ENCODE measurements at places on chromosomes 3 and 15. TPM values are rescaled to one million over a fixed set of nuclear protein-coding genes. Genes with fewer than 3 reads are reported as not detected.

Gene EPHA3
- polyA plus RNA-seq, result 2.3 TPM

Gene TUBGCP5
- 14.4 TPM for polyA plus RNA-seq

Gene LIPC
- polyA plus RNA-seq, result 0.31 TPM

Gene GATM
- 116 TPM for polyA plus RNA-seq

Gene ENTPD3
- 0.46 TPM for polyA plus RNA-seq

Gene CFAP92
- polyA plus RNA-seq, result 3.8 TPM

Gene FAM98B
- polyA plus RNA-seq, result 35.3 TPM

Gene WWTR1
- polyA plus RNA-seq, result 87.4 TPM

Gene SAMMSON
- 0.38 TPM for polyA plus RNA-seq

GRCh38 chr15:91196768-91197167 lies 96.7 kb downstream of the SV2B start:
- no peak overlapping the region for H3K27ac ChIP-seq
- no peaks in the 10 kb centered on the region for H3K27me3 ChIP-seq
- DNase-seq, result no peak

- H3K4me1 ChIP-seq, result peaks cover 2% of the 10 kb centered on the region
- no peaks in the 10 kb centered on the region for H3K36me3 ChIP-seq
- DNase-seq, result no peak
- H3K27ac ChIP-seq, result no peak overlapping the region
Measured at GRCh38 chr15:80890341-80891005, 99.1 kb downstream of the MESD start.

DNA sequence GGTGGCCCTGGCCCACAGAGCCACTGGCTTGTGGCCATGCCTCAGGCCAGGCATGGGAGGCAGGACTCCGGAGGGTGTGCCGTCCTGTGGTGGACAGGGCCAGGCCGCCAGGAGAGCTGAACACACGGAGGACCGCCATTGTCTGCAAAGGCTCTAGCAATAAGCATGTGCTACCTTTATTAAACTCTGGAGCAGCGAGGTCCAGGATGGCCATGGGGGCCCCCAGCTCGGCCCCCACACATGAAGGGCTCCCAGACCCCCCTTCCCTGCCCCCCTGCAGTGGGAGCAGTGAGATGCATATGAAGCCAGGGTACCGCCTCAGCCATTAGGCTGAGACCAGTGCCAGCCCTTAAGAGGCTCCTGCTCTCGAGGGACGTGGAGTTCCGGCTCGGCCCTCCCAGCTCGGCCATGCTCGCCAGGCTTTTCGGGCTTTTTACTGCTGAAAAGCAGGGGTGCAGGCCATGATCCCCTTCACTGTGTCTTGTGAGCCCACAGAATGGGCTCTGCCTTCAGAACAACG lies 2.7 kb downstream of the AMIGO3 start:
- H3K4me1 ChIP-seq, result peaks cover 9% of the 10 kb centered on the region
- H3K27ac ChIP-seq, result no peak overlapping the region
- H3K4me3 ChIP-seq, result no peak overlapping the region
- no peaks in the 10 kb centered on the region for H3K27me3 ChIP-seq

DNA sequence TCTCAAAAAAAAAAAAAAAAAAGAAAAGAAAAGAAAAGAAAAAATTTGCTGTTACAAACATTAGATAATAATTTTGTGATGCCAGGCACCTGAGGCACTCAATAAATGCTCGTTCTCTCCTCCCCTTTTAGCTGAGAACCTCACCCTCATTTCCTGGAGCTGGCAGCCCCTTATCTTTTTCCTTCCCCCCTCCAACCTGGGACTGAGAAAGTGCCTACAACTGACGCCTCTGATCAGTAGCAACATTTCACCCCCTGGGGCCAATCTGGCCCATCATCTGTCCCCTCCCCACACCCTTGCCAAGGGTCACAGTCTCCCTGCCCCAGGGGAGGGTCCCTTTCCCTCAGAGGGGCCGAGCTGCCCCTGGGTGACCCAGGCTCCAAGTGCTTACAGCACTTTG lies 12.6 kb upstream of the RNU6-1 start:
- no peak for DNase-seq
- H3K4me1 ChIP-seq, result no peaks in the 10 kb centered on the region
- H3K36me3 ChIP-seq, result no peaks in the 10 kb centered on the region
- H3K4me3 ChIP-seq, result no peak overlapping the region

DNA sequence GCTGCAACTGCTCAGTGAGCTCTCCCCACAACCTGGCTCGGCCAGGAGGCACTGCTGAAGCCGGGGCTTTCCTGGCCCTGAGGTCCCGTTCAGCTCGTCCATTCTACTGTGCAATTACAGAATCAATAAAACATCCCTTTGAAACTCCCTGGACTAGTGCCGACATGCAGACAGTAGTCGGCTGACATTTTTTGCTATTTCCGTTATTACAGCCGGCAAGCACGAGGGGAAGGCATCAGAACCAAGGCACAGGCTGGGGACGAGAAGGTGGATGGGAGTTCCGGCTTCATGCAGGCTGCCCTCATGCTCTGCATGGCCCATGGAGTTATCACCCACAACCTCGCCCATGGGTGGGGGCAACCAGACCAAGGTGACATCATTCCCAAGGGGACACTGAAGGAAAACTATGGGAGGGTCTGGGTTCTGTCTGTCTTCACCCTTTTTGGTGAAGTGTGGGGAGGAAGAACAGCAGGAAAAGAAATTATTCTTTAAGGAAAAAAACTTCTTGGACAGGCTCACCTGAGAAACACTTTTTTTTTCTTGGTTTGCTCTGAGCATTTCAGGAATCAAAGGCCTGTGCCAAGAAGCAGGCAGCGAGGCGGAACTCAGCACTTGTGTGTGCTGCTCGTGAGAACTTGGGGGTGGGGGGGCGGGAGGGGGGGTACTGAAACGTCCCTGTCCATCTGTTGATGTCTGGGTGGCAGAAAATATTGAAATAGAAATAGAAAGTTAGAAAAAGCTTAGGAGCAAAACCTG lies 154.5 kb downstream of the FOXP1 start:
- H3K4me1 ChIP-seq, result peaks cover 12% of the 10 kb centered on the region
- H3K27me3 ChIP-seq, result no peaks in the 10 kb centered on the region
- no peak overlapping the region for H3K4me3 ChIP-seq
- peak; percentile 19 for DNase-seq

GRCh38 chr3:72791161-72791560 lies 57.1 kb downstream of the SHQ1 start:
- H3K4me1 ChIP-seq, result no peaks in the 10 kb centered on the region
- DNase-seq, result no peak
- H3K36me3 ChIP-seq, result no peaks in the 10 kb centered on the region
- H3K4me3 ChIP-seq, result no peak overlapping the region

DNA sequence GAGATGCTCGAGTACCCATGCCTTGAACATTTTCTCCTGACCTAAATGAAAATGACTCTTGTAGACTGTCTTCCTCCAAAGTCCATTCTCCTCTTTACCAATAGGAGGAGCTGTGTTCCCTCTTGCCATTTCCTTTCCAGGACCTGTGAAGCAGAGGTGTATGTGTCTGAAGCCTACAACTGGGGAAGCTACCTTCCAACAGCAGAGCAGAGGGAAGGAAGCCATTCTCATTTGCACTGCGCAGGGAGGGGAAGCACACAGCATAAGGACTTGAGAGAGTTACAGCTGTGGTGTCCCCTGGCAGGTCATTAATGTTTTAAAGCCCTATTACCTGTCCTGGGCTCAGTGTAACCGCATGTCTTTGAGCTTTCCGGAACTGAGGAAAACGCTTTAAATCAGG lies 38.7 kb downstream of the HSPBAP1 start:
- H3K36me3 ChIP-seq, result no peaks in the 10 kb centered on the region
- peaks cover 2% of the 10 kb centered on the region for H3K4me1 ChIP-seq
- H3K27ac ChIP-seq, result no peak overlapping the region
- H3K27me3 ChIP-seq, result no peaks in the 10 kb centered on the region

GRCh38 chr3:45774581-45775521 lies 21.5 kb downstream of the SLC6A20 start:
- DNase-seq, result no peak
- H3K36me3 ChIP-seq, result no peaks in the 10 kb centered on the region
- H3K27ac ChIP-seq, result no peak overlapping the region
- H3K4me3 ChIP-seq, result no peak overlapping the region

DNA sequence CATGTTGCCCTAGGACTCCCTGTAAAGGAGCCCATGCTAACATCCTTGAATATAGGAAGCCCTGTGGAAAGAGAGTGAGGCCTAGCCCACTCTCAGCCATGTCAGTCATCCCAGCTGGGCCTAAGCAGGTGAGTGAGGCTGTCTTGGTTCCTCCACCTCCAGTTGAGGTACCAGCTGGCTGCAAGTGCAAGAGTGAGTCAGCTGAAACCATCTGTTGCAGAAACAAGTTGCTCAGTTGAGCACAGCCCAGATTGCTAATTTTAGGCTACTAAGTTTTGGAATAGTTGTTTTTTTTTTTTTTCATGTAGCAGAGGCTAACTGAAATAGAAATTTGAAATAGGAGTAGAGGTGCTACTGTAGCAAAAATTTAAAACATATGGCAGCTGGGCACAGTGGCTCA lies 43.7 kb upstream of the ADPGK start:
- no peak overlapping the region for H3K4me3 ChIP-seq
- H3K4me1 ChIP-seq, result no peaks in the 10 kb centered on the region
- no peaks in the 10 kb centered on the region for H3K36me3 ChIP-seq
- DNase-seq, result no peak
- H3K27me3 ChIP-seq, result no peaks in the 10 kb centered on the region

DNA sequence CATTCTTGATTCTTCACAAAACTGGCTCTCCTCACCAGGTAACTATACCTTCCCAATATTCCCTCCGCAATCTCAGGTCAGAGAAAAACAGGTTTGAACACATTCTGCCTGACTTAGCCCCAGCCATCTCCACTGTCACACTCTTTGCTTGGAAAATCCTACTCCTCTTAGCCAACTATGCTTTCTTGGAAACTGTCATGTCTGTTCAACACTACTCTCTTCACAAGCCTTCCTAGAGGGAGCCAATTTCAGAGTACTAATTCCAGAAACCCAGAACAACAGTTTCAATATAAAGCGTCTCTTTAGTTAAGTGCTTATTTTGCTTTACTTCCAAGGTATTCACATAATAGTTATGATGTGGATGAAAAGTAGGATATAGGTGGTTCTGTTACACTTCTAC lies 21.7 kb downstream of the MTMR10 start:
- no peak for DNase-seq
- no peaks in the 10 kb centered on the region for H3K27me3 ChIP-seq
- H3K27ac ChIP-seq, result no peak overlapping the region
- H3K4me3 ChIP-seq, result no peak overlapping the region
- no peaks in the 10 kb centered on the region for H3K4me1 ChIP-seq

DNA sequence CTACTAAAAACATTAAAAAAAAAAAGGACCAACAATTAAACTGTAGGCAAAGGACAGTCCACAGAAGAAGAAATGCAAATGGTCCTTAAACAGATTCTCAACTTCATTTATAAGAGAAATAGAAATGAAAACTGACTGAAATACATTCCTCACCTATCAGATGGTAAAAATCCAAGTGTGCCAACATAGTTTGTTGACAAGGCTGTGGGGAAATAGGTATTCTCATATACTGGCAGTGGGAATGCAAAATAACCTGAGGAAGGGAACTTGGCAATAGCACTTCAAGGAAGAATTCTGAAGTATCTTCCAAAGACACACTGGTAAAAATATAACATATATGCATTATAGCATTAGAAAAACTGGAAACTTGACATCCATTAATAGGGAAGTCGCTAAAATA lies 53.8 kb downstream of the SLC24A1 start:
- DNase-seq, result no peak
- H3K36me3 ChIP-seq, result no peaks in the 10 kb centered on the region
- H3K4me1 ChIP-seq, result no peaks in the 10 kb centered on the region
- H3K27me3 ChIP-seq, result no peaks in the 10 kb centered on the region

DNA sequence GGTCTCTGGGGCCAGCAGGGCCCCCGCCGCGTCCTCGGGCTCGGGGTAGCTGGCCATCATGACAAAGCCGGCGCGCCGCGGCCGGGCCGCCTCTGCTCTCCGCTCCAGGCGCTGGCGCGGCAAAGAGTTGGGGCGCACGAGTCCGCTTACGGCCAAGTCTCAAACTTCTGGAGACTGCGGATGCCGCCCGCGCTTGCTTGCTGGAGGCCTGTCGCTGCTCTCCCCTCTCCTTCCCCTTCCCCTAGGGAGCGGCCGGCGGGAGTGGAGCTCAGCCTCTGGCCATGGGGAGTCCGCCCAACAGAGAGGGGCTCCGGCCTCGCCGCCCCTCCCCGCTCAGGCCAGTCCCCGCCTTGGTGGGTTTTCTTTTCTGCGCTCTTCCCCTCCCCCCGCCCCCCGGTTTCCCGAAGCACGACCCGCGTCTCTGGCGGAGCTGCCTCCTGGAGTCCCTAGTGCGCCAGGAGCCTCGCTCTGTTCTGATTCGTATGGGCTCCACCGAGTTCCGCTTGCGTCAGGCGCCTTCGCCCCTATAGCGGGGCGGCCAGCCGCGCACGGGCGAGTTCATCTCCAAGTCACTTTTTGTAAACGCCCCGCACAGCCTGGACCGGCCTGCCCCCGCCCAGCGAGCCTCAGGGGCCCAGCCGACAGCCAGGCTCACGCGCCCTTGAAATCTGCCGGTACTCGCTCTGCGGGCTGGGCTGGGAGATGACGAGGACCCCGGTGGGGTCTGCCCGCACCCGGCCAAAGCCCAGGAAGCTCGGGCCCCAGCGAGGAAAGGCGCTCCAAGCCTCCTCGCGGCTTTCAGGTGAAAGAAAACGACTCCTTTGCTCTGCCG lies at the start of the genes FOXL2 and FOXL2NB:
TSS of gene FOXL2 (minus strand) at position 475 of the 832 bp plus-strand sequence. CDS start at position 60, 415 bp downstream.
TSS of gene FOXL2NB (plus strand) at position 555 of the 832 bp plus-strand sequence. CDS start at position 703, 148 bp downstream.
- no peaks in the 10 kb centered on the region for H3K27me3 ChIP-seq
- no peaks in the 10 kb centered on the region for H3K36me3 ChIP-seq
- peak within 1 kb of the TSS; percentile 75 for H3K4me3 ChIP-seq
- peak; percentile 96 for DNase-seq
- peak within 1 kb of the TSS; percentile 94 for H3K27ac ChIP-seq
- H3K4me1 ChIP-seq, result peaks cover 10% of the 10 kb centered on the region

DNA sequence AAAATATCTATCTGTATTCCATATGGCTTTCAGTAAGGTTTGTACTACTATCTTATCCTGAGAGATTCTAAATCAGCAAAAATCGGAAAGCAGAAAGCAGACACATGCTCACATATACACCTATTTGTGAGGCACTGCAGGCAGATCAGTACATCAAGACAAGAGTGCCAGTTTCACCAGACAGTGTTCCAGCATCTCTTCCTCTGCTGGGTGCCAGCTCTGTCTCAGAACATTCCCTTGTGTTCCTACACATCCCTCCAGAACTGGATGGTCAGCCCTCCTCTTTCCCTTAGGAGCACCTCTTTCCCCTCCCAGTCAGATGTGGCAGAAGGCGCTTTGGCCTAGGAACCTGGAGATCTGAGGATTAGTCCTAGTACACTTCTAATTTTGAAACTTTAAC lies 121.3 kb upstream of the IL12A start:
- DNase-seq, result no peak
- no peaks in the 10 kb centered on the region for H3K36me3 ChIP-seq
- H3K27ac ChIP-seq, result no peak overlapping the region
- H3K4me3 ChIP-seq, result no peak overlapping the region

- no peak for DNase-seq
- H3K27me3 ChIP-seq, result no peaks in the 10 kb centered on the region
- H3K27ac ChIP-seq, result no peak overlapping the region
- H3K4me1 ChIP-seq, result peaks cover 27% of the 10 kb centered on the region
Measured at GRCh38 chr15:98683831-98684230, 35.5 kb downstream of the IGF1R start.

All from ovary (tissue), 10 donors.